ENCODE measurements at places on chromosomes 5 and 9.
A peak's percentile ranks its signal among the peaks of the same experiment; 100 is the strongest.

- no peak for DNase-seq
Observed at GRCh38 chr5:168052686-168053085, 238.8 kb upstream of the WWC1 start.

DNA sequence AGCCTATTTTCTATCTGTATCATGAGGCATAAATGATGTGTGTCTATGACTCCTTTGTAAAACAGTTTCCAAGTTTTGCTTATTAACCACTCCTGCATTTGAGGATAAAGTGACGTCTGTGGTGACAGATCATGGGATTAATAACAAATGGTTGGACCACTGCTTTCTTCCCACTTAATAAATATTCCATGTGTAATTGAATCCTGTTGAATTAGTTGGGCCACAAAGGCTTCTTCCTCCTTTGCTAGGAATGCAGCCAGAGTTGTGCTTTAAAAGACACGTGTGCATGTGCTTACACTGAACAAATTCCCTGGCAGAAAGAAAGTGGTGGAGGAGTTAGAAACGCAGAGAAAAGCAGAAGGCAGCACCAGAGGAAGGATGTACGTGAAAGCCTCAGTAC, 150.2 kb downstream of the ACTBL2 start:
- no peak for DNase-seq

GRCh38 chr9:93237540-93237939, 53.6 kb downstream of the WNK2 start:
- DNase-seq = no peak

DNA sequence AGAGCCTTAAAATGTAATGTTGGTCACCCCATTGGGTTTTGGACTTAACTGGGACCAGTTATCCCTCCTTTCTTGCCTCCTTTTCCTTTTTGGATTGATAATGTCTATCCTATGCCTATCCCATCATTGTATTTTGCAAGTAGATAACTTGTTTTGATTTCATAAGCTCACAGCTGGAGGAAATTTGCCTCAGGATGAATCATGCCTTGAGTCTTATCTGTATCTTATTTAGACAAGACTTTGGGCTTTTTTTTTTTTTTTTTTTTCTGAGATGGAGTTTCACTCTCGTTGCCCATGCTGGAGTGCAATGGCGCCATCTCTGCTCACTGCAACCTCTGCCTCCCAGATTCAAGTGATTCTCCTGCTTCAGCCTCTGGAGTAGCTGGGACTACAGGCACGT, 443.3 kb downstream of the DNAH5 start:
- DNase-seq = no peak

DNA sequence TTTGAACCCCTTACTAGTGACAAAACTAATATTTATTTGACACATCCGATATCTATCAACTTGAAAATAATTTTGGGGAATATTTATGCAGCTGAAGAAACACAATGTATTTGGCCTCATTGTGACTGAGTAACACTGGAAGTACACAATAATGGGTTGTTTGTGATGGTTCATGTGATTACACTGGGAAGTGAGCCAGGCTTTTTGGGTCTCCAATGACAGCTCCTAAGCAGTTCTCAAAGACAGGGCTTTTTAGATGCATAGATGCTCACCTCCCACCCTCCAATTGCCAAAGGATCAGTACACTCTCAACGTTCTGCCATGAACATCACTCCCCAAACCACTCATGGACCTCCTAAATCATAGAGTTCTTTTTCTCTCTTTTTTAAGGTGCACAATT, 170.0 kb downstream of the SLC24A2 start:
- DNase-seq = no peak

- no peak for DNase-seq
Observed at GRCh38 chr5:13278811-13279210, 665.7 kb downstream of the DNAH5 start.

DNA sequence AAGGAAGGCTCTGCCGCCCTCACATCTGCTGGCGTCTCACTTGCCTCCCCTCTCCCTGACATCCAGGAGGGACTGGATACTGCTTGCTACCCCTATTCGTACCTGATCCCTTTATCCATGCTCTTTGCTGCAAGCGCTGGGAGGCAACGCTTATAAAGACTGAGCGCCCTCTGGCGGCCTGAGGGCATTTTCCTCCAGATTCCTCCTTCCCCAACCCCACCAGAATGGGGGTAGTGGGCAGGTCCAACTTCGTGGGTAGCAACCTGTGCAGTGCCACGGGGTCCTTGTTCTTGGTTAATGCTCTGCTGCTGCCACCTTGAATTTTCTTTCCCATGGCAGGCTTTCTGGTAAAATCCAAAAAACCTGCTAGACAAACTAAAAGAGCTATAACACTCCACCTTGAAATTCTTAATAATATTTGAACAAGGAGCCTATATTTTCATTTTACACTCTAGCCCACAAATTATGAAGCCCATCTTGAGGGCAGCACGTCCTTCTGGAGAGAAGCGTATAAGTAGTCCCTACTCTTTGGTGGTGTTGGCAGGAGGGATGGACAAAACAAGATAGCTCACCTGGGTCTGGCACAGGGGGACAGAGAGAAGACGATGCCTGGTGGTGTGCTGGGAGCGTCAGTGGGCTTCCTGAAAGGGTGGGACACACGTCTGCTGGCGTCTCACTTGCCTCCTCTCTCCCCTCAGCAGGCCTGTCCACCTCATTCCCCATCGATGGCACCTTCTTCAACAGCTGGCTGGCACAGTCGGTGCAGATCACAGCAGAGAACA, 52.5 kb downstream of the JADE2 start:
- DNase-seq = peak; percentile 65

Data from CD4-positive, alpha-beta T cell treated with Interleukin-6 at 100 ng/mL for 8 hours (primary cell).